ENCODE measurements at places on chromosomes 7 and 10. TPM values are rescaled to one million over a fixed set of nuclear protein-coding genes. Genes with fewer than 3 reads are reported as not detected.
A peak's percentile ranks its signal among the peaks of the same experiment; 100 is the strongest.

- no peak for DNase-seq
Measured at GRCh38 chr10:131955591-131956340, 26.0 kb downstream of the BNIP3 start.

The HTR7 gene
- not detected for total RNA-seq

The HOXA11 gene
- 5.8 TPM for total RNA-seq

DNA sequence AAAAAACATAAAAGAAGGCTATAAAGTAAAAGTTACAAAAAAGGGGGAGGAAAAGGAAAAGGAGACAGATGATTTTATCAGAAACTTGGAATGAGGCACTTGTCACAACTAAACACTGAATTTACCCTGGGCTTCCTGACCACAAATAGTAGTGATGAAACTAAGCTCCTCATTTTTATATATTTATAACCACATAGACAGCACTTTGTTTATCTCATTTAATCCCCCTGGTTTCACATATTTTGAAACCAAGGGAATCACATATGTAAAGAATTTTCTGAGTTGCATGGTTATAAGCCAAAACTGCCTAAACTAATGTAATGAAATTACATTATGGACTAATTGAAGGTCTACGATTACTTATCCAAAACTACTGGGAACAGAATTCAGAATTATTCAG, 39.6 kb upstream of the MET start:
- DNase-seq = no peak

- DNase-seq = peak; percentile 73
Measured at GRCh38 chr10:76444034-76444800, 1012.8 kb downstream of the LRMDA start.

GRCh38 chr10:10977978-10978377, 39.7 kb upstream of the CELF2 start:
- no peak for DNase-seq

DNA sequence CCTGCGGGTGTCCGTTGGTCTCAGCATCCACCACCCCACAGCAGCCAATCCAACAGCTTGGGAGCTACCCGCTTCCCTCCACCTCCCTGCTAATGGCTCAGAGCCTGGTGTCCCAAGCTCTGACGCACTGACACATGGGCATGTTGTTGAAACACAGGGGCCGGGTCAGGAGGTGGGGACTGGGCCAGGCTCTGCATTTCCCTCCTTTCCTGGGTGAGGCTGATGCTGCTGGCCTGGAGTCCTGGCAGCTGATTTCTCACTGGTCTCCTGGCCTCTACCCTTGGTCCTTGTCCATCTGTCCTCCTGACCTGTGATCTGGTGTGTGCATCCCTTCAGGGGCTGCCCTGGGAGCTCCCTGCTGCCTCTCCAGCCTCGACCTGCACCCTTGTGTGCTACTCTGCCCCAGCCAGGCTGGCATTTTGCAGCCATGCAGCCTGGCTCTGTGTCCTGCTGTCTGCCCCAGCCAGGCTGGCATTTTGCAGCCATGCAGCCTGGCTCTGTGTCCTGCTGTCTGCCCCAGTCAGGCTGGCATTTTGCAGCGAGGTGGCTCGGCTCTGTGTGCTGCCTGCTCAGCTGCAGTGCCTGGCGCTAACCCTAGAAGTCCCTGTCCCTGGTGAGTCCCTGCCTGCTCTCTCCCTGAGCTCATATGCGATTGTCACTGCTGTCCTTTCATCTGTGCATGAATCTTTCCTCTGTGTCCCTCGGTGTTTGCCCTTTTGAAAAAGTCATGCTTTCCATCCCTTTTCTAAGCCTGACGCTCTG, 14.0 kb downstream of the AMZ1 start:
- peak; percentile 54 for DNase-seq

The FAM107B gene
- total RNA-seq = 1.5 TPM

DNA sequence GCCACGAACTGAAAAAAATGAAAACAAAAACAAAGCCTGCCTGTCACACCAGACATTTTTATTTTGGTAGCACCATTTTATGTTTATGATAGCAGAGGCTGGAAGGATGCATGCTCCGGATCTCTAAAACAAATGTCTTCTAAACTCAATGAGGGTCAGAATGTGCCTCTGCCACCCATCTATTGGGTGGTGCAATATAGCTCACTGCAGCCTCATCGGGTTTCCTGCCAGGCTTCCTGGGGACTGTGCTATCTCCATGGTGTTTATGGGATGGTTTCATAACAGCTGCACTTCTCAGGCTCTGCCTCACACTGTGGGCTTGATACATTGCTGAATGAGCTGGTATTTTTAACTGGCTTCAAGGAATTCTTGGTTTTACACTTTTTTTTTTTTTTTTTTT, 94.4 kb downstream of the ITIH5 start:
- no peak for DNase-seq

The GLCCI1 gene
- total RNA-seq = 6.1 TPM

DNA sequence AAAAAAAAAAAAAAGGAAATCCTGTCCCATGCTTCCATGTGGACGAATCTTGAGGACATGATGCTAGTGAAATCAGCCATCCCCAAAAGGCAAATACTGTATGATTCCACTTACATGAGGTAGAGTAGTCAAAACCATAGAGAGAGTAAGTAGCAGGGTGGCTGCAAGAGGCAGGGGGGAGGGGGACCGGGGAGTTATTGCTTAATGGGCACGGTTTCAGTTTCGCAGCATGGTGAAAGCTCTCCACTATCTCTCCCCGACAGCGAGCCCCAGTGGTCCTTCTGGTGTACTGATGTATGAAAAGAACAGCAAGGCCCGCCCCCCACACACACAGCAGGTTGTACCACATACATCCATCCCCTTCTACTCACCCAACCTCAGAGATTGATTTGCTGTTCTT, 32.8 kb downstream of the NOD1 start:
- DNase-seq = peak; percentile 71

DNA sequence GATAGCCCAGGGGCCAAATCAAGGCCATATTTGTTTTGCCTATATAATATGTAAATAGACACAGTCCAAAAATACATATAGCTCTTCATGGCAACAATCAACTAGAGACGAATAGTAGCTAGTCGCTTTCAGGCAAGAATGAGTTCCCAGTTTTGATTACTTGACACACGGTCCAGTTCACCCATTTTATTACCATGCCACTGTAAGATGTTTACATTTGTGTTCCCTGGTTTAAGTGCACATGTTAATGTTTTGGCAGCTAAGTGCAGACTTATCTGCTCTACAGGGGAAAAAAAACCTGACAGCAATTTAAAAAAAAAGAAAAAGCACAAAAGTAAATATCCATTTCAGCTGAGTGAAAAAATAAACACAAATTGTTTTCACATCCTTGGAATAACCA, 213.1 kb downstream of the TPK1 start:
- DNase-seq = no peak

- no peak for DNase-seq
Measured at GRCh38 chr7:157601530-157601929, 264.7 kb downstream of the DNAJB6 start.

DNA sequence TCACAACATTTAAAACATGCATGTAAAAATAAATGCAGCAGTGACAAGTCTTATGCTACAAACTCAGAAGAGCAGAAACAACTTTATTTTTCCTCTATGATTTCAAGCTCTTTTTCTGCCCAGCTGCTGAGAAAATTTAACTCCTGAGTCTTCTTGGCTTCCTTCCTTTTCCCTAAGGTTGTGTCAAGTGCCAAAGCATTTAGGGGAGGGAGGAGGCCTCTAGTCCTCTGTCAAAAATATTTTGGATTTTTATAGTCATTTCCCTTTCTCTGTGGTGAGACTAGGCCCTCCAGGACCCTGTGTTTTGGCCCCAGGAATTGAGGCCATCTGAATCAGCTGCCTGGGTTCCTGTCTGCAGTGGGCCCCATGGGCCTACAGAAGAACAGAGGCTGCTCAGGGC, 11.0 kb upstream of the PILRB start:
- no peak for DNase-seq
